Thyroid gland (tissue), 4 donors: ENCODE measurements at places on chromosomes 7 and 10.

- DNase-seq = no peak
Observed at GRCh38 chr10:114749014-114749413, 72.6 kb upstream of the FHIP2A start.

GRCh38 chr7:1611708-1612241 lies 41.9 kb upstream of the PSMG3 start:
- no peak for DNase-seq

- no peak for DNase-seq
Observed at GRCh38 chr10:22766693-22767092, 52.3 kb upstream of the PIP4K2A start.

- DNase-seq = peak; percentile 43
Observed at GRCh38 chr10:75743291-75743778, 311.9 kb downstream of the LRMDA start.

DNA sequence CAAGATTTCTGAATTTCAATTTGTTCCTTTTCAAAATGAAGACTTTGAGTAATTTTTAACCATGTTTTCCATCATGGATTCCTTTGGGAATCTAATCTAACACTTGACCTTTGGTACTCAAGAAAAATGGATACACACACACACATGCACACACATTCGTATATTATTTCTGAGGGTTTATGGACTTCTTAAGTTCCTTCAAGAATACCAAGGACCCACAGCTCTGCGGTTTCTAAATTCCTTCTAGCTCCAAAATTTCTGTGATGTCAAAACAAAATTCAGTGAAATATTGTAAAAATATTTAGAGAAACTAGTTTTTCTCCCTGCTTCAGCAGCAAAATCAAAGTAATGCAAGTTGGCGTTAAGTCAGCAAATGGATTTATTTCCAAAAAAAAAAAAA lies 98.3 kb upstream of the FAM13C start:
- DNase-seq = no peak

DNA sequence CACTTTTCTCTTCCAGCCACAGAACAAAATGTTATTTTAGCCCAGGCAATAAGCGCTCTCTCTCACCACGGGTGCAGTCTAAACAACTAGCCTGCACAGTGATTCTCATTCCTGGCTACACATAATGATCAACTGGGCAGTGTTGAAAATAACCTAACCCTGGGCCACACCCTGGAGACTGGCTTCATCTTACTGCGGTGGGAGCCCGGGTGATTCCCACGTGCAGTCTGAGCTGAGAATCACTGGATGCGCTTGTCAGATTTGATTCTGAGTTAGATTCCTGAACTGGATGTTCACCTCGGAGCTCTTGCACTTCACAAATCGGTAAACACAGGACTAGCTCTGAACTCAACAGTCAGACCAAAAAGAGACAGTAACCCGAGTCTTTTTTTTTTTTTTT lies 14.9 kb downstream of the ZC3HAV1 start:
- DNase-seq = peak; percentile 56
